ENCODE measurements at places on chromosomes 16 and 17.

GRCh38 chr17:28959471-28959871, 8.2 kb upstream of the PHF12 start:
- no peak for DNase-seq

DNA sequence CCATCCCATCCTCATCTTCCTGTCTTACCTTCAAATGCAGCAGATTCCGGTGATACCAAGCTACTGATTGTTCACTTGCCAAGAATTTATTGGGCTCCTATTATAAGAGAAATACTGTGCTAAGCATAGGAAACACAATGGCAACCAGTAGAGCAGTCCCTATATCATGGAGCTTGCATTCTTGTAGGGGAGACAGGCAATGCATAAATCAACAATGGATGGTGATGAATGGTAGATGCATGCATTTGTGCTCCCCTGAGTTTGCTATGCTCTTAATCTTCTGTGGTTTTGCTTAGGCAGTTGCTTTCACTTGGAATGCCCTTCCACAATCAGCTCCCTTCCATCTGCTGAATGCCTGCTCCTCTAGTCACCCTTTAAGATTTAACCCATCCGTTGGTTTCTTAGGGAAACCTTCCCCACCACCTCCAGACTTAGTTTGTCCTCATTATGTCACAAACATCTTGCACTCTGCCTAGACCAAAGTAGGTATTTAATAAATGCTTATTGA, 200.2 kb upstream of the TOX3 start:
- DNase-seq: no peak

DNA sequence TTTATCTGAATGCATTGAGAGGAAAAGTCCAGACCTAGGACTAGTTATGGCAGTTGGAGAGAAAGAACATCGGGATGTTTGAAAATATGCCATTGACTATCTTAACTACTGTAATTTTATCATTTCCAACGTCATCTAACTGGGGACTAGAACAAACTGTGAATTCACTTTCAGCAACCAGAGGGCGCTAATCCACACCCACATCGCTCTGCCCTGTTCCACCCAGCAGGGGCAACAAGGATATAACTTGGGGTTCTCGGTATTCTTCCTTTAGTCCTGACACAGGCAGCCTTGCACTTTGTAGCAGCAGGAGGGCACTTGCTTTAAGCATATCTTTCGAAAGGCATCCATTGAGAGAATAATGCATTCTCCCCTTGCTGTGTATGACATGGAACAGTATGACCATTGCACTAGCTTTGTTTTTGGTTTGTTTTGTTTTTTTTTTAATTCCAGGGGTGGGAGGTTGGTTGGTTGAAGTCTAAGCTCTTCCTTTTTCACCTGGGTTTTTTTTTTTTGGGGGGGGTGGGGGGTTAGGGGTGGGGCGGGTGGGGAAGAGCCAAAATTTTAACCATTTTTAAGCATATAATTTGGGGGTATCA, 31.5 kb downstream of the SIAH1 start:
- DNase-seq: peak; percentile 80

- no peak for DNase-seq
Measured at GRCh38 chr17:45985447-45985846, 13.6 kb upstream of the STH start.

- DNase-seq: no peak
Measured at GRCh38 chr16:87701505-87701921, 64.3 kb downstream of the KLHDC4 start.

DNA sequence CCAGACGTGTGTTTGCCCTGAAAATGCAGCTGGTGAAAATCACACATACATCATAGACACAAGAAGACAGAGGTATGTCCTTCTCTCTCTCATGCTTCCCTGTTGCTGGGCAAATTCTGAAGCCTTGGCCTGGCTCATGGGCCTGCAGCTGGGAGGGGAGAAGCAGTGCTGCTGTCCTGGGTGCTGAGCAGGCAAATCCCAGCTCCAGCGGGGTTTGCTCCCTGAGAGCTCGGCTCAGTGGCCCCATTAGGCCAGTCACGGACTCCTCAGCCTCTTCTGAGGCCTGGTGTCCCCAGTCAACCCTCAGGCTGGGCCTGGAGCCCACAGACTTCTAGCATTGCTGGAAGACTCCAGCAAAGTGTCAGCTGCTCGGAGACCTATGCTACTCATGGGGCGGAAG, 11.7 kb downstream of the RHBDL3 start:
- DNase-seq: peak; percentile 75

- DNase-seq: peak; percentile 48
Measured at GRCh38 chr17:66549731-66550207, 247.4 kb downstream of the PRKCA start.

GRCh38 chr17:3622977-3623594, 13.0 kb downstream of the SHPK start:
- DNase-seq: no peak

GRCh38 chr17:49241692-49242397, 11.3 kb upstream of the PHOSPHO1 start:
- no peak for DNase-seq

Measured in iPS-NIHi11 (cell line).